K562 (cell line): ENCODE measurements at places on chromosomes 4 and X. TPM values are rescaled to one million over a fixed set of nuclear protein-coding genes. Genes with fewer than 3 reads are reported as not detected.

PF4V1 gene
- total RNA-seq, result not detected in 2 replicates

TRIM60 gene
- total RNA-seq, result not detected in 2 replicates

TSPAN6 gene
- total RNA-seq, result 0.11 and 0.27 TPM in 2 replicates

BMX gene
- total RNA-seq, result 1.3 and 1.4 TPM in 2 replicates

- DNase-seq, result no peak
Measured at GRCh38 chr4:75172551-75172950, 239.6 kb downstream of the PARM1 start.

GRCh38 chrX:73916931-73917667 lies 354.1 kb downstream of the CHIC1 start:
- DNase-seq, result no peak

GRCh38 chr4:184232202-184232601 lies 14.5 kb upstream of the ENPP6 start:
- no peak for DNase-seq

DNA sequence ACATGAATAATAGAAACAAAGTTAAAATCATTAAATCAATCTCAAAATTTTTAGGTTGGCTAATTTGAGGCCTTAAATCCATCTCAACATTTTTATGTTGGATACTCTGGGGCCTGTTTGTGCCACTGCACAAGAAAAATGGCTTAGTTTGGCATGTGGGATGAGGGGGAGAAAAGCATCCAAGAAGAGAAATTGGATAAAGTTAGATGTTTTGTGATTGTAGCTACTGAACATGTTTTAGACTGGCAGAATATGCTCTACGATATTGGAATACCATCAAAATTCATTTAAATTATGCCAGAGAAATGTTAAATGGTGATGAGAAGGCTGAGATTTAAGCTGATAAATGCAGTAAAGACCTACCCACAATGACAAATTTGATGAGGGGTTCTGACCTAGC lies 376.9 kb downstream of the CXXC4 start:
- DNase-seq, result no peak

GRCh38 chr4:85491527-85491926 lies 16.6 kb downstream of the ARHGAP24 start:
- DNase-seq, result no peak

GRCh38 chrX:97860226-97860625 lies 976.5 kb downstream of the RPA4 start:
- no peak for DNase-seq

DNA sequence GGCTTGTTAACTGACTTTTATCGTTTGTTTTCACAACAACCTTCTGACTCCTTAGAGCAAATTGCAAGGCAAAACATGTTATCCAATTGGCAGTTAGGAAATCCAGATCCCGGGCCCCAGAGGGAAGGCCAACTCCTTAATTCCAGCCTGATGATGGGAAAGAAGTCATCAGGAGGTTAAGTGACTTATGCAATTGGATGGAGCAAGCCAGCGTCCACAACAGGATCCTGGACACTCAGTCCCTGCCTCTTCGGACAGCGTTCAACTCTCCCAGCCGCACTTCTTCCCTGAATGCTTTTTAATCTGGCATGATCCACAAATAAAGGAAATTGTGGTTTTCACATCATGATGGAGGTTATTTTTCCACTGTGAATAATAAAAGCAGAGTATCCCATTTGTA lies 310.1 kb downstream of the RAB28 start:
- no peak for DNase-seq

GRCh38 chr4:112201915-112202505 lies 29.6 kb upstream of the AP1AR start:
- DNase-seq, result no peak

- peak; percentile 33 for DNase-seq
Measured at GRCh38 chr4:6087669-6088341, 69.6 kb upstream of the C4orf50 start.

DNA sequence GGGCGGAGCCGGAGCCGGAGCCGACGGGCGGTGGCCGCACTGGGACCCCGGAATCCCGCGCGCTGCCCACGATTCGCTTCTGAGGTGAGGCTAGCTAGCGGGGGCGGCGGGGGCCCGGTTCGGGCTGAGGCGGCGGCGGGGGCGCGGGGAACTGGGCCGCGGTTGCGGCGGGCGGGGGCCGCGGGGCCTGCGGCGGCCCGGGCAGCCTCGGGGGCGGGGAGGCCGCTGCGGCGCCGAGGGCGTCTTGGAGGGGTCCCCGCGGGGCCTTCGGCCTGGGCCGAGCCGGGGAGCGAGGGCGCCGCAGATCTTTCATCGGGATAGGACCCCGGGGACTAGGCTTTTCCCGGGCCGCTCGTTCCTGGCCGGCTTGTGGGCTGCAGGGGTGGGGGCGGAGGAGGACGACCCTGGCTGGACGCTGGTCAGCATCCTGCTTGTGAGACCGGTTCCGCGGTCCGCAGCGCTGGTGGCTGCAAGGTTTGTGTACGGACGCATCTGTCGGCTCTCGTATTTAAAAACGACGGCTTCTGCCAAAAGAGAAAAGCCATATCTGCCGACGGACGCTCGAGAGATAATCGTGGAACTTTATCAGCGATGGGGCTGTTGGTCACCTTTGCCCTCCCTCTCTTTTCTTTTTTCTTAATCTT lies 419 bp downstream of the ADD1 start:
- DNase-seq, result peak; percentile 74
